ENCODE measurements at places on chromosomes 6 and 20.
A peak's percentile ranks its signal among the peaks of the same experiment; 100 is the strongest.

- no peak for DNase-seq
Measured at GRCh38 chr20:45947110-45947866, 12.8 kb downstream of the PCIF1 start.

DNA sequence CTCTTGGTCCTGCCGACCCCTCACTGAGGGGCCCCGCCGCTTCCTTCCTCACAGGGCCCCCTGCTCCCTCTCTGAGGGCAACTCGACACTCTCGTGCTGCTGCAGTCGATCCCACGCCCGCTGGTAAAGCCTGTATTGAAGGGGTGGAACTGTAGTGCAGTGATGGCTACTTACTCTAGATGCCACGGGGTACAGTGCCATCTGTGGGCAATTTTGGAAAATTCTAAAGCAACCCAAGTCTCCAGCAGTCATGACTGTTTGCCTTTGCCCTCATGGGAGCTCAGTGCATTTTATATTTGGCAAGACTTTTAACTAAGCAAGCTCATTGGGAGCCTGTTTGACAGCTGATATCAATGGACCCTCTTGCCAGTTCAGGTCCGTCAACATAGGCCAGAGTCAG lies 6.5 kb upstream of the C6orf136 start:
- DNase-seq, result no peak

DNA sequence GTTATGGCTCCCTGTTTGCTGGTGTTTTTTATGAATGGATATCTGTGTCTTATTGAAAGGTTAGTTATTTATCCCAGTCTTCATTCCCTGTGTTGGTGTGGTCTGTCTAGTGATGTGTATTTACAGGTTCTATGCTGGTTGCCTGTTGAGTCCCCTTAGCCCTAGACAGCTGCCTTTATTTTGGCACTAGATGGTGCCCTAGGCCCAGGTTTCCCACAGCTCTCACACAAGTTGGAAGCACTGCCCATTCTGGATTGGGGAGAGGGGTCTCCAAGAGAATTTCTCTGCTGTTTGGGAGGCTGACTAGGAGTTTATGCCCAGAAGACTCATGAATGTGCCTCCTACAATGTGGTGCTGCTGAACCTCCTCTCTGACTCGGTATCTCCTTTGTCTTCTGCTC lies 12.4 kb downstream of the GRM1 start:
- DNase-seq, result peak; percentile 60

DNA sequence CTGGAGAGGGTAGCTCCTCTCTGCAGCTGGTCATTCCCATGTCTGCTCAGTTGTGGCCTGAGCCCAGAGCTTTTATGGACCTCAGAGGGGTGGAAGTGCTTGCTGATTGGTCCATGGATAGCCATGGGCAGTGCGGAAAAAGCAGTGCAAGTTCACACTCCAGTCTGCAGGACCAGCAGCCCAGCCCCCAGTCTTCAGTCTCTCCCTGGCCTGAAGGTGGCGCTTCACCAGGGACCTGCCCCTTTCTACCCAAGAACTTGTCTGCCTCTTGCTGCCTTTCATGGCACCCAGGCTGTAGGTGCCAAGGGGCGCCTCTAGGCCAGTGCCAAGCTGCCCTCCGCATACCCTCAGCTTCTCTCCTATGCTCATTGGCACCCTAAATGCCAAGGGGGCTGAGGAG lies 91.0 kb downstream of the TBXT start:
- no peak for DNase-seq

GRCh38 chr6:19609972-19610641 lies 227.1 kb upstream of the ID4 start:
- DNase-seq, result no peak

DNA sequence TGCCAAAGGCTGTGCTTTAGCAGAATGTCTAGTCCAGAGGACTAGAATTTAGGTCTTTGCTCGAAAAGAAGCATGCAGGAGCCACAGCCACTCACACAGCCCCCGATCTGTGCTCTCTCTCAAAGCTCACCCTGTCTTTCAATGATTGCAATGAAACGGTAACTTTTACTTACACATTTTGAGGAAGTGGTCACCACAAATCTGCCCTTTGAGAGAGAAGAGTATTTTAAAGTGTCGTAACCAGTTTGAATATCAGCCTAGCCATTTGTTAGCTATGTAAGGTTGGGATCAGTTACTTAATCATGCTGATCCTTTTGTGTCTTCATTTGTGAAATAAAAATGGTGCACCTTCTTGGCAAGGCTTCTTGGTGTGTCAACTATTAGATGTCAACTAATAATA lies 209.0 kb downstream of the TFAP2A start:
- no peak for DNase-seq

GRCh38 chr6:87660226-87660911 lies 41.7 kb downstream of the AKIRIN2 start:
- DNase-seq, result no peak

GRCh38 chr6:48859562-48860123 lies 603.4 kb downstream of the MMUT start:
- no peak for DNase-seq
